ENCODE measurements at places on chromosomes 3 and 15. TPM values are rescaled to one million over a fixed set of nuclear protein-coding genes. Genes with fewer than 3 reads are reported as not detected.

GRCh38 chr3:181879926-181880325, 168.2 kb downstream of the SOX2 start:
- DNase-seq: no peak

DNA sequence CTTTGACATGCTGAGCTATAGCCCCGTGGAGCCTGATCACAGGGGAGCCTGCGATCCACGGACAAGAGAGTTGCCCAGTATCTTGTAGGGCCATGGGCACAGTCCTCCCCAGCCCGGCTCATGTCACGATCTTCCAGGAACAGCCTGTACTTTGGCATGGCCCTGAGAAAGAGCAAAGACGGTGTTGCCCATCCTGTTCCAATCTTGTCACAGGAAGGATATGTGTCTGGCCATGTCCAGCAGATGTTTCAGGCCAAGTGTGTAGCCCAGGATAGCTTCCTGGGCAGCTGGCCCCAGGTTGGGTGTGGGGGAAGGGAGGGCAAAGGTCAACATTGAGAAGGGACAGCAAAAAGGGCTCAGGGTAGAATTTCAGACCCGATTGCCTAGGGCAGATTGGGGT, 17.0 kb upstream of the RPL29 start:
- no peak for DNase-seq

GRCh38 chr3:190178779-190179178, 58.1 kb upstream of the P3H2 start:
- no peak for DNase-seq

GRCh38 chr15:60374628-60375081, 23.1 kb downstream of the ANXA2 start:
- DNase-seq: no peak

GRCh38 chr15:48617619-48618018, 27.9 kb downstream of the FBN1 start:
- no peak for DNase-seq

GRCh38 chr3:46729038-46729437, 11.4 kb upstream of the PRSS50 start:
- DNase-seq: no peak

The PPARG gene
- total RNA-seq: not detected

The OXTR gene
- total RNA-seq: 1.1 TPM

DNA sequence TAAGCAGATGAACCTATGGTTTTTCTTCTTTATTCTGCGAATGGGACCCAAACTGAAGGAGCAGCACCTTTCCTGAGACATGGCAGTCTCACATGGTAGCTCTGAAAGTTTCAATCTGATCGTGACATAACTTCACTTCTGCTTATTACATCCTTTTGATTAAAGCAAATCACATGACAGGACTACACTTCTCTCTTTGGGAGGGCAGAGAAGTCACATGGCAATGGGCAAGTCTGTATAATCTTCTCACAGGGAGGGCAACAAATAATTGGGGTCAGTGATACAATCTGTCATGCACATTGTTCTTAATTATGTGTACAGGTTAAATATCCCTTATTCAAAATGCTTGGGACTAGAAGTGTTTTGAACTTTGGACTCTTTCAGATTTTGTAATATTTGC, 21.6 kb downstream of the NCBP2 start:
- no peak for DNase-seq

The HRH1 gene
- not detected for total RNA-seq

DNA sequence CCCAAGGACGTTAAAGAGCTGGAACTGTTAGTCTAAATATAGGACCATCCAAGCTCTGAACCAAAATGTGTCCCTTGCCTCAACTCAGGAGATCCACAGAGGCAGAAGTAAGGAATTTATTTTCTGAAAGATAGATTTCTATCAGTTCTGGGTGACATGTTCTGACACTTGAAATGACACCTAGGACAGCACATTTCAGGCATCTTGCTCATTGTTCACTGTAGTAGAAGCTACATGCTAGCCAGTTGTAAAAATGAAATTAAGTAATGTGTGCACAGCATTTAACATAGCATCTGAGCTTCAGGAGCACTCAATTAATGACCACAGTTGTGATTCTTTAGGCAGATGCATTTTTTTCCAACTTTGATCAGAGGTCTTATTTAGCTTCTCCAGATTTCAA, 567 bp downstream of the CCR2 start:
- DNase-seq: no peak

The RHCG gene
- not detected for total RNA-seq

Measured in G401 (cell line).